ENCODE measurements at places on chromosomes 2 and 18.

- no peaks in the 10 kb centered on the region for H3K36me3 ChIP-seq
- H3K27me3 ChIP-seq, result no peaks in the 10 kb centered on the region
- DNase-seq, result no peak
- H3K27ac ChIP-seq, result no peak overlapping the region
- no peaks in the 10 kb centered on the region for H3K4me1 ChIP-seq
- no peak overlapping the region for H3K4me3 ChIP-seq
Observed at GRCh38 chr2:230537531-230537976, 121.6 kb downstream of the SP100 start.

DNA sequence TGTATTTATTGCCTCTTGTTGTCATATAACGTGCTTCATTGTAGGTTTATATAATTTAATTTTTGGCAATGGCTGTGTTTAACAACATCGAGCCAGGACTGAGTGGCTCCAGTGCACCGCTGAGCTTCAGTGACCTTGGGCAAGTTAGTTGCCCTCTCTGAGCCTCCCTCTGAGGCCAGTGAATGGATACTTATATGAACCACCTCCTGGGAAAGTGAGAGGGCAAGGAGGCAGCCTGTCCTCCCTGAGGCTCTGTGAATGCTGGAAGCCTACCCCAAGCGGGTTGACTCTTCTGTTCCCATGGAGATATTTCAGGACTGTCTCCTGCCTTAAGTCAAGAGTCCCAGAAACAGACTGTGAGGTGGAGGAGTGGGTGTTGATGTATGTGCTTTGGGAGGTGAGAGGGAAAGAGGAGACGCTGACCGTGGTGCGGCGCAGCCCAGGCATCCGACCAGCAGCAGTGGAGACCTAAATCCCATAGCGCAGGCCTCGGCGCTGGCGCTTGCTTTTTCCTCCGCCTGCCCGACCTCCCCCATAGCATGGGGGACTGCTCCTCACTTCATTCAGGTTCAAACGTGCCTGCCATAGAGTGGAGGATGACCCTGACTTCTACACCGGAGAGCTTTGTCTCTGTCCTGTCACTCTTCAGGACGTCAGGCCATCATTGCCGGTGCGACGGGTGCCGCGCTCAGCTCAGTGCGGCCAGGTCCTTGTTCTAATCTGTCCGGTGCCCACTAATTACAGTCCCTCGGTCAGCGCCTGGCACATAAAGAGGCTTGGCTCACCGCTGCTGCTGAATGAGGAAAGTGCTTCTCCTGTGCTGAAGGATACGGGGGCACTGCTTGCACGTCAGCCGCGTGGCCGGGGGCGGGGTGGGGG lies 167.3 kb upstream of the HS6ST1 start:
- H3K4me1 ChIP-seq, result peaks cover 7% of the 10 kb centered on the region
- H3K27ac ChIP-seq, result no peak overlapping the region
- H3K4me3 ChIP-seq, result no peak overlapping the region
- no peak for DNase-seq
- no peaks in the 10 kb centered on the region for H3K27me3 ChIP-seq
- H3K36me3 ChIP-seq, result no peaks in the 10 kb centered on the region

GRCh38 chr2:163187995-163188655 lies 349.6 kb upstream of the KCNH7 start:
- H3K4me3 ChIP-seq, result no peak overlapping the region
- H3K36me3 ChIP-seq, result no peaks in the 10 kb centered on the region
- H3K4me1 ChIP-seq, result no peaks in the 10 kb centered on the region
- H3K27ac ChIP-seq, result no peak overlapping the region
- no peaks in the 10 kb centered on the region for H3K27me3 ChIP-seq
- no peak for DNase-seq

DNA sequence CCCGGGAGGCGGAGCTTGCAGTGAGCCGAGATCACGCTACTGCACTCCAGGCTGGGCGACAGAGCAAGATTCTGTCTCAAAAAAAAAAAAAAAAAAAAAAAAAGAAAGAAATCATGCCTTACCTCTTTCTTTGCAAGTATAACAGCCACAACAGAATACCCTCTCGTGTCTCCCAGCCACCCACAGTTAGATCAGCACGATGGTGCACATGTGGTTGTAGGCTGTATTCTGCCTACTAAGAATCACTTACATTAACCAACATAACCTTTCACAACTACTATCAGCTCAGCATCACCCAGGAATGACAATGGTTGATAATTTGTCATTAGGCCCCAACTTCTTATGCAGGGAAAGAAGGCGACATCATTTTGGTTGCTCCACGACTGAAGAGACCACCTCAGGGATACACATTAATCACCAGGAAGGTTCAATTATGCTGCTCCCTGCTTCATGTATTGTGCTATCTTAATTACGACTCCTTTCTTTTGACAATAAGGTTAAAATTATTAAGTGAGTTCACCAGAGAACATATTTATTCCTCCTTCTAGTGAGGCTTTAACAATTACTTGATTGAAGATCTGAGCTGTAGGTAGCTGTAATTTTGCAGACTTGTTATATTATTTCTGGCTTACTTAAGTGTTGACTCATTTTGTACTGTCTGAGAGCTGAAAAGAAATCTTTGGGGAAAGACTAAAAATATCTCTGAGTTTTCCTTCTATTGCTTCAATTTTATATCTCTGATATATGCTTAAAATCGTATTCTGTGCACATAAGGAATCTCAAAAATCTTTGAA lies 120.1 kb downstream of the LRP1B start:
- no peaks in the 10 kb centered on the region for H3K4me1 ChIP-seq
- H3K27ac ChIP-seq, result no peak overlapping the region
- H3K27me3 ChIP-seq, result no peaks in the 10 kb centered on the region
- no peak for DNase-seq
- no peaks in the 10 kb centered on the region for H3K36me3 ChIP-seq
- H3K4me3 ChIP-seq, result no peak overlapping the region

DNA sequence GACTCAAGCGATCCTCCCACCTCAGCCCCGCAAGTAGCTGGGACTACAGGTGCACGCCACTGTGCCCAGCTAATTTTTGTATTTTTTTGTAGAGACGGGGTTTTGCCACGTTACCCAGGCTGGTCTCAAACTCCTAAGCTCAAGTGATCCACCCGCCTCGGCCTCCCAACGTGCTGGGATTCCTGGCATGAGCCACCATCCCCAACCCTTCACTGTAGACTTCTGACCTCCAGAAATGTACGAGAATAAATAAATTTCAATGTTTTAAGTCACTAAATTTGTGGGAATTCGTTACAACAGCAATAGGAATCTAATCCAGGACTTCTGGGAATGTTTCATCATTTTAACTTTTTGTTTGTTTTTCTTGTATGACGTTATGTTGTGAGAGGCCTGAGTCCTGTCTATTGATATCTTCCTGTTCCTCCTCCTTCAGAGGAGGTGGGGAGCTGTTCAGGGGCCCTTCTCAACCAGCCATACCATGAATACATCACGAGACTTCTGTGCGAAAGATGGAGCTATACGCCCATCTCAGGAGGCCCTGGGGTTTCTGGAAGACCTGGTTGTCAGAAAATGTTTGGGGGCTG lies 40.0 kb downstream of the TEX44 start:
- no peak for DNase-seq
- no peak overlapping the region for H3K4me3 ChIP-seq
- no peaks in the 10 kb centered on the region for H3K4me1 ChIP-seq
- H3K27ac ChIP-seq, result no peak overlapping the region
- H3K27me3 ChIP-seq, result no peaks in the 10 kb centered on the region

DNA sequence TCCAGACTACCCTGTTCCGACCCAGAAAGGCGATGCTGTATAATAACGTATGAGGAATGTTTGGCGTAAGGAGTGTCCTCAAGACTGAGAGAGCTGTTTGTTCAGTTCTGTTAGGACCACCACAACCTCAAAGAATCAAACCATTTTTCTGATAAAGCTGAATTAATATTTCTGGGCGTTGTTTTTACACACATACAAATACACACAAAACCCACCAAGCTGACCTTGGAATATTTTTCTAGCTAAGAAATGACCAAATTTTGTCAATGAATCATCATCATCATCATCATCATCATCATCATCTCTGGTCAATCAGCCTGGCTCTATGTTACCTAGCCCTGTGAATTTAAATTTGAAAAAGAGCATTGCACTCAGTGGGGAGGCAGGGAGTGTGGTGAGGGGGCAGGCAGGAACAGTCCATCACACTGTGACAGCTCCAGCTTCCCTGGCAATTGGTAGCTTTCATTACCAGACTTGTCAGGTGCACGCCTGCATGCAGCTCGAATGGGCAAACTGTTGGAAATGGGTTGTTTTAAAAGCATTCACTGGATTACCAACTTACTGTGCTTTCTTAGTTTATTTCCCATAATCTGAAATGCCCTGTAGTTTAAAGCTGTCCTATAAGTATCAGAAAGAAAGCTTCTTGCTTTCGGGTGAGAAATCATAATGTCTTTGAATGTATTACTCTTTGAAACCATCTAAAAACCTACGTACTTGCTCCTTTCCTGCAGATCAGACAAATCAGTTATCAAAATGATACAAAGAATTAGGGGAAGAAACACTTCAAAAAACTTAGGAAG lies 6.9 kb upstream of the POU3F3 start:
- no peak overlapping the region for H3K27ac ChIP-seq
- H3K4me1 ChIP-seq, result no peaks in the 10 kb centered on the region
- no peaks in the 10 kb centered on the region for H3K36me3 ChIP-seq
- H3K27me3 ChIP-seq, result peaks cover 62% of the 10 kb centered on the region
